ENCODE measurements at places on chromosomes 2 and 18. TPM values are rescaled to one million over a fixed set of nuclear protein-coding genes. Genes with fewer than 3 reads are reported as not detected.

GRCh38 chr2:155645791-155646190, 686.7 kb downstream of the NR4A2 start:
- no peak for DNase-seq
- H3K27ac ChIP-seq: no peak overlapping the region
- H3K4me1 ChIP-seq: no peaks in the 10 kb centered on the region
- no peak overlapping the region for H3K4me3 ChIP-seq
- H3K36me3 ChIP-seq: no peaks in the 10 kb centered on the region
- no peaks in the 10 kb centered on the region for H3K27me3 ChIP-seq

GRCh38 chr2:197675711-197676188, 363 bp upstream of the RFTN2 start:
- H3K4me1 ChIP-seq: peaks cover 43% of the 10 kb centered on the region
- H3K4me3 ChIP-seq: peak overlapping the region; percentile 24
- H3K27ac ChIP-seq: no peak overlapping the region

DNA sequence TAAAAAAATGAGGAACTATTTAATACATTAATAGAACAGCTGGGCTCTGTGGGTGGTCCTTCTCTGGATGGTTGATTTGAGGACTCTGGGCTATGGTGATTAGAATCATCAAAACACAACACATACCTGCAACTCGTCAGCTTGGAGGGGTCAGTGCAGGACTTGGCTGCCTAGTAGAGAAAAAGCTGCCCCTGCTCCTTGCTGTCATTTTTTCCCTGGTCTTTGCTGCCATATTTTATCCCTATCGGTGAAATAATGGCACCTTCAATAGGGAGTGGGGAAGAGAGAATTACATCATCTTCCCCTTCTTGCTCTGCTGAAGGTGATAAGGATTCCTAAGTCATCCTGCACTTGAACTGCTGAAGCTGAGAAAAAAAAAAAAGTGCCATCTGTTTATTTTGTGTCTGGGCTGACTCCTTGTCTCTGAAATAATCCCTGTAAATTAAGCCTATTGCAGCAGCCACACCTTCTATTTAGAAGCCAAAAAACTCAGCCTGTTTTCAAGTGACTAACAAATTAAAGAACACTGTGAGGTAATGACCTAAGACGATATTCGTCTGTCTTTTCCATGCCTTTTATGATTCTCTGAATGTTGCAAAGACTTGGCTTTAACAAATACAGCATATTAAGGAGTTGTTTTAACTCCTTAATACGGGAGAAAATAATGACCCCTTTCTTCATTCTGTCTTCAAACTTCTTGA, 89.3 kb downstream of the ACVR1 start:
- H3K27ac ChIP-seq: no peak overlapping the region
- no peak overlapping the region for H3K4me3 ChIP-seq
- H3K4me1 ChIP-seq: peaks cover 42% of the 10 kb centered on the region

GRCh38 chr2:56376699-56377665, 193.2 kb downstream of the CCDC85A start:
- no peaks in the 10 kb centered on the region for H3K36me3 ChIP-seq
- DNase-seq: no peak

Gene IL1RL1
- not detected for total RNA-seq

Data from cardiac muscle cell (in vitro differentiated cells and primary cell).